ENCODE measurements at places on chromosomes 16 and 17.
A peak's percentile ranks its signal among the peaks of the same experiment; 100 is the strongest.

DNA sequence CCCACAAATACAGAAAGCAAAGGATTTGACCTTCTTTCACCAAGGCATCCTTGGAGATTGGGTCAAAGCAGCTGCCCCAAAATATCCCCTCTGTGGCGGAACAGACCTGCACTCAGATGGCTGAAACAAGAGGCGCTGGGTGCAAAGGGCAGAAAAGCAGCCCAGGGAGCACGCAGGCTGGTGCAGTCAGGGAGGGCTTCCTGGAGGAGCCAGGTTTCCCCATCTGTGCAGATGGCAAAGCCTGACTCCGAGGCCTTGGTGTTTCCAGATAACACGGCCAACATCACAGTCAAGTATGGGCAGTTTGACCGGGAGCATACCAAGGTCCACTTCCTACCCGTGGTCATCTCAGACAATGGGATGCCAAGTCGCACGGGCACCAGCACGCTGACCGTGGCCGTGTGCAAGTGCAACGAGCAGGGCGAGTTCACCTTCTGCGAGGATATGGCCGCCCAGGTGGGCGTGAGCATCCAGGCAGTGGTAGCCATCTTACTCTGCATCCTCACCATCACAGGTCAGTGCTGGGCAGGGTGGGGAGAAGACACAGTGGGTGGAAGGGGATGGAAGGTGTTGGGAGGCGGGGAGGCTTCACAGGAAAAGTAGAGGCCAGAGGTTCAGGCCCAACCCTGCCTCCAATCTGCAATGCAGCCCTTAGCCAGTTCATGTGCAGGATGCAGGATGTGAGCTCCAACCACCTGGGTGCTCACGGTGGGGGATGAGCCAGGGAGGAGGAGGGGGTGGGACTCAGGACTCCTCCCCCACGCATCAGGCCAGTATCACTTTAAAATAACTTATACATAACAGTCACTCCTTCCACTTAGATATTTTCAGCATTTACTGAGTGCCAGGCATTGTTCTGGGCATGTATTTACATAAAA, 26.4 kb upstream of the BEAN1 start:
- DNase-seq, result no peak

DNA sequence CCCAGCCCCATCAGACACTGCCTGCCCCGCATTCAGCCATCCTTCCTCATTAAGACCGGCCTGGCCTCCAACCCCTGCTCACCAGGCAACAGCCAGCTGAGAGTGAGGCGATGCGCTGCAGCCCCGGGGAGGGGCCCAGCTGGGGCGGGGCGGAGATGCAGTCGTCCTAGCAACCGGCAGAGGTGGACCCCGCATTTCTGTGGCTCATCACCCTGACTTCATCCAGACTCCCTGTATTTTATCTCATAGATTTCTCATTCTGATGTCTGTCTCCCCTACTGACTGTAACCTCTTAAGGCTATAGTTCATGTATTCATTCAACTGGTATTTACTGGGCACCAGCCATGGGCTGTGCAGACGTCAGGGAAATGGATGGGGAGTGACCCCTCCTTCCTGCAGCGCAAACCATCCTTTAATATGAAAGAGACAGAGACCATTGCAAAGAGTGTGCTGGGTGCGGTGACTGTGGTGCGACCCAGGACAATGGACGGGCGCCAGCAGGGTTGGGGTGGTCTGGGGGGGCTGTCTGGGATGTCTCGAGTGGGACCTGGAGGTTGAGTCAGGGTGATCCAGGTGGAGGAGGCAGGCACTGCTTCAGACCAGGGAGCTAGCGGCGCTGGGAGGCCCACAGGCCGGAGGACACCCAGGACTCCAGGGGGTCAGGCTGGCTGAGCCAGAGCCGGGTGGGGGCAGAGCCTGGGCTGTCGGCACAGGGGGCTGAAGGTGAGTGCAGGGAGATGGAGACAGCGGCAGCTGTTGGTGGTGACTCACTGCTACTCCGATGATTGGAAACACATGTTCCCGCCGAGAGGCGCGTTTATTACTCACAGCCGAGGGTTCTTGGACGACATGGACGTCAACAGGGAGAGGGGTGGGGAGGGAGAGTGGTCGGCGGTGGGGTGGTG, 10.5 kb upstream of the TIMP2 start:
- no peak for DNase-seq

DNA sequence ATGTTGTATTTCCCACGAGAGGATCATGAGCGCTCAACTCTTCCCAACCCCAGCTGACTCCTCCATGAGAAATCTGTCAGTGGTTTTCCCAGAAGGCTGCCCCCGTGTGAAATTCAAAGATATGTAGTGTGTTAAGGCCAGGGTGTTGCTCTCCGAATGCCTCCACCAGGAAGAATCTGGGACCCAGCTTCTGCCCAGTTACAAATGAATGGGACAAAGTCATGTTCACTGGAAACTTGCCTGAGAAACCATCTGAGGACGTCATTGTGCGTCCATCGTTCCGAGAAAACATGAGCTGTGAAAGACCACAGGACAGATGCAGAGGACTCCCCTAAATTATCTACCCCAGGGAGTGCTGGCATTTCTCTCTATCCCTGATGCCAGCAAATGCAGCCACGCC, 86.0 kb downstream of the AIPL1 start:
- DNase-seq, result no peak

DNA sequence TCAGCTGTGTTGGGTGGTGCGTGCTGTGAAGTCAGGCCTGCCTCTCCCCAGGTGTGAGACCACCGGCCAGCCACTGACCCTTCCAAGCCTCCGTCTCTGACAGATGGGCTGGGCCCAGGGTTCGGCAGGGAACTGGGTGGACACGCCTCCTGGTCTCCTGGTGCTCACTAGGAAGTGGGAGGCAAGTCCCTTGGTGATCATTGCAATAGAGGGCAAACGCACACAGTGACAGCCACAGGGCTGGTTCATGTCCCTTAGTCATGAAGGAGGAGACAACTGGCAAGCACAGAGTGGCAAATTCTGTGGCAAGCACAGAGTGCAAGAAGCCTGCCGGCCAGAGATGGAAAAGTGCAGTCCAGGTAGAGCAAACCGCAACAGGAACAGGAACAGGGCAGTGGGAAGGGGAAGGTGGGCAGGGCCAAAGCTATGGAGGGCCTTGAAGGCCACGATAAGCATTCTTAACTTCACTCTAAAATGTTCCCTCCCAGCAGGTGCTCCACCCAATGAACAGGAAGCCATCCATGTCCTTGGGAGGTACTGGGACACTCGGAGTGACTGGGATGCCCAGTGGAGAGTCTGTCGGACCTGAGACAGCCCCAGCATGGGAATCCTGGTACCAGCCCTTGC, 21.9 kb downstream of the USP7 start:
- DNase-seq, result no peak

- peak; percentile 58 for DNase-seq
These were observed 32.0 kb downstream of the KSR1 start for GRCh38 chr17:27488231-27488630.

DNA sequence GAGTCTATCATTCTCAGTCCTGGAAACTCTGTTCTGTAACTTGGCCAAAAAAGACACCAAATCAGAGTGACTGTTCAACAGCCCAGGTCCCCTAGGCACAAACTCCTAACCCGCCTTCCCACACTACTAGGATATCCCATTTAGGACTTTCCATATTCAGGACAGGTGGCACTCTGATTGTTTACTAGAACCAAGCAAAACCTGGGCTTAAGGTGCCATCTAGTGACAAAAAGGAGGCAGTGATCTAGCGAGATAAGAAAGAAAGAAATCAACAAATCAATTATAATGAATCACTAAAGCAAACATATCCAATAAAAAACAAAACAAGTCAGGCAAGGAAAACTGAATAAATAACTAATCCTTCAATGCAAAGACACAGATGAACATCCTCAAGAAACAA, 203.9 kb downstream of the CEP112 start:
- DNase-seq, result peak; percentile 23

GRCh38 chr16:58756650-58757332, 22.7 kb upstream of the GOT2 start:
- no peak for DNase-seq

- no peak for DNase-seq
These were observed 30.4 kb upstream of the DHX8 start for GRCh38 chr17:43453331-43453812.

- DNase-seq, result no peak
These were observed 520.8 kb downstream of the HS3ST4 start for GRCh38 chr16:26212599-26212998.

DNA sequence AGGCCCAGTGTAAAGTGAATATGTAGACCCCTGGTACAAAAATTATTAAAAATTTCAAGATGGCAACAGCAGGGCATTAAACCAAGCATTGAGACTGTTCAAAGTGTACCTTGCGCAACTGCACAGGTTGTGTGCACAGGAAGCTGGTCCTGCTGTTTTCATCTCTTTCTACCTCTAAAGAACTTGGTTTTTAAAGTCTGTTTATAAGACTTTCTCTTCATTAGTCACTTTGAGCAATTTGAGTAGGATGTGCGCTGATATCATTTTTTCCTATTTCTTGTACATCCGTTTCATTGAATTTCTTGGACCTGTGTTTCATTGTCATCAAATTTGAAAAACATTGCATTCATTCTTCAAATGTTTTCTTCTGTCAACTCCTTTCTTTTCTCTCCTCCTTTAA, 16.8 kb upstream of the PMP22 start:
- DNase-seq, result no peak

DNA sequence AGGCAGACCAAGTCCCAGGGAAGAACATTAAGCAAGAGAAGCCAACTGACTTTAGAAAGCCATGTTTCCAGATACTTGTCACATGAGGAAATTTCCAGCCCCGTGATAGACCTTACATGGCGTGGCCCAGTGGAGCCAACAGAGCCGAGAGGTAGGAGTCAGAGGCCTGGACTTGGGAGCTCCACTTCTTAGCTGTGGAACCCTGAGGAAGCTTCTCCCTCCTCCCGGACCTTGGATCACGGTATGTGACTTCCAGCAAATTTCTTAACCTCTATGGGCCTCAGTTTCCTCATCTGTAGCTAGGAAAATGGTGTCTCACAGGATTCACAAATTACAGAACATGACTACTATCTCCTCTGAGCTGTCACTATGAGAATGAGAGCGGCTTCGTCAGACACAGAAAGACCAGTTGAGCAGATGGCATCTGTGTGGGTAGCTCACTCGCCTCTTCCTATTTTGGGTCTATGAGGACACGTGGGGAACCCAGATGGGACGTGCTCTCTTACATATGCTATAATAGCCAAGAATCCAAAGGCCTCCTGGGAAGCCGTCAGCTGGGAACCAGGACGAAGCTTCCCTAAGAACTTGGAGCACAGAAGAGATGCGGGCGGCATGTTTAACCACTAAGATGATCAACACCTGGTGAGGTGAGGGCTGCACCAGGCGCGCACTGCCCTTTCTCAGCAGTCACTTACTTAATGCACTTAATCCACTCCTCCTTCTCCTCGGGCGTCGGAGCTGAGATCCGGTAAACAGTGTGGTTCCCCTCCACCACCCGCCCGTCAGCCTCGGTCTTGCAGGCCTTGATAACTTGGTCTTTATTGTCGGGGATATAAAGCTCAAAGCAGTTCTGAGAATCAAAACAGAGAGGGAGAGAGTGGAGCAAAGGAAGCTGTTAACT, 102.3 kb downstream of the CYTH1 start:
- DNase-seq, result no peak

DNA sequence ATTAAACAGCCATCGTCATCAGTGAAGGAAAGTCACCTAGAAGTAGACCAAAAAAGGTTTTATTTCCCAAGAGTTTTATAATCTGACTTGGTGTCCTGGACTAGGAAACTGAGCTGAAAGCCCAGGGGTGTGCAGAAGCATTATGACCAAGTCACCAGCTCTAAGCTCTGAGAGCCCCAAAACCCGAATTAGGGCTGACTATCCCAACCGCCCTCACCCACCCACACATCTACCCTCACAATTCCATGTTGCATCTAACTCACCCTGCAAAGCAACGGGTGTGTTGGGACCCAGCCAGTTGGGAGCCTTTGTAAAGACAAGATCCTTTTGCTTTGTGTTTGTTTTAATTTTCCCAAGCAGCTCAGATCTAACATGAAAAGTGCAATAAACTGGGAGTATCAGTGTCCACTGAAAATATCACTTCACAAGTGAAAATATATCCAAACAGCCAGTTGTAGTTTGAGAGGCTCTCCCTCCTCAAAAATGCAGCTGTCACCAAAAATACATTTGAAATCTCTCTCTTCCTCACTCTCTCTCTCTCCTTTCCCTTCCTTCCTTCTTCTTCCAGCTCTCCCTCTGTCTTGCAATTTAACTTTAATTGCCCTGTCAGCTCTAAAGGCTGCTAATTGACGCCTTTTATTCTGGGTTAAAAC, 16.2 kb upstream of the NOG start:
- no peak for DNase-seq

- no peak for DNase-seq
These were observed 2.7 kb upstream of the GIP start for GRCh38 chr17:48970865-48971687.

All from AML-193 (cell line).